ENCODE measurements at places on chromosomes 4 and X.

- no peak for DNase-seq
Observed at GRCh38 chrX:28347476-28347875, 239.8 kb upstream of the IL1RAPL1 start.

DNA sequence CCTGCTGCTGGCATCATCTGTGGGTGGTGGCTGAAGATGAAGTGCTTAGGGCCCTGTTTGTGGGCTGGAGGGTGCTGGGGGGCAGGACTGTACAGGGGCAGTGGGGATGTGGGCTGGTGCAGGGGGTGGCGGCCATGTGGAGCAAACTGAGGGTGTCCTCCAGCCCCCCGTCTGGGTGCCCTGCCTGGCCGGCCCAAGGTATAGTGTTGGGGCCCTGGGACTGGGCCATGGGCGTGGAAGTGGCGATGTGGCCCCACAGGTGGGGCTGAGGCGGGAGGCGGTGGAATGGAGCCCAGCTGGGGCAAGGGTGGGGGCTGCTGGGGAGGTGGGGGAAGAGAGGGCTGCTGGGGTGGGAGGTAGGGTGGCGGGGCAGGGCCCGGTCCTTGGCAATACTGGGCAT is 9.5 kb upstream of the KDM5C start:
- no peak for DNase-seq

DNA sequence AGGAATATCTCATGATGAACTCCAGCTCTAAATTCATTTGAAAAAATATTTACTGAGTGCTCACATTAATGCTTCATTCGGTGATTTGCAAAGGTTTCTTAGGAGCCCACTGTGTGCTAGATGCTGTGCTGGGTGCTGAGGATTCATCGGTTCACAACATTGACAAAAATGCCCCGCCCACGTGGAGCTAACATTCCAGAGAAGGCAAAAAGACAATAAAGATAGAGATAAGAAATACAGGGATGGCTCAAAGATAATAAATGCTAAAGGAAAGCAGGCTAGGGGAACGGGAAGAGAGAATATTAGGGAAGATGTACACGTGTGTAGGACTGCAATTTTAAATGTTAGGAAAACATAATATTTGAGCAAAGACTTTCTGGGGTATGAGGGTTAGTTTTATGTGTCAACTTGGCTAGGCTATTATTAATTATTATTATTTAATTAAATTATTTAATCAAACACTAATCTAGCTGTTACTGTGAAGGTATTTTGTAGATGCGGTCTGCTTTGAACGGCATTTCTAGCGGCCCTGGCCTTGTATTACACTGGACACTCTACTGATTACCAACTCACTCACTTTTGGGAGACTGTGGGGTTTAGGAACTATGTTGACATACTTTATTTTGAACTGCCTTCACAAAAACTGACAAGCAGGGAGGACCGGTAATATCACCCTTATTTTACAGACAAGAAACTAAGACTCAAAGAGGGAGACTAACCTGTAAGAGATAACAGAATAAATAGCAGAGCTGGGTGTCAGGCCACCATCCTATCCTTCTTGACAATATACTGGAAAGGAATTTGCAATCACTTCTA is 61.9 kb upstream of the IRF2 start:
- DNase-seq: no peak

GRCh38 chr4:102823897-102824296 is 3.5 kb downstream of the UBE2D3 start:
- DNase-seq: no peak

DNA sequence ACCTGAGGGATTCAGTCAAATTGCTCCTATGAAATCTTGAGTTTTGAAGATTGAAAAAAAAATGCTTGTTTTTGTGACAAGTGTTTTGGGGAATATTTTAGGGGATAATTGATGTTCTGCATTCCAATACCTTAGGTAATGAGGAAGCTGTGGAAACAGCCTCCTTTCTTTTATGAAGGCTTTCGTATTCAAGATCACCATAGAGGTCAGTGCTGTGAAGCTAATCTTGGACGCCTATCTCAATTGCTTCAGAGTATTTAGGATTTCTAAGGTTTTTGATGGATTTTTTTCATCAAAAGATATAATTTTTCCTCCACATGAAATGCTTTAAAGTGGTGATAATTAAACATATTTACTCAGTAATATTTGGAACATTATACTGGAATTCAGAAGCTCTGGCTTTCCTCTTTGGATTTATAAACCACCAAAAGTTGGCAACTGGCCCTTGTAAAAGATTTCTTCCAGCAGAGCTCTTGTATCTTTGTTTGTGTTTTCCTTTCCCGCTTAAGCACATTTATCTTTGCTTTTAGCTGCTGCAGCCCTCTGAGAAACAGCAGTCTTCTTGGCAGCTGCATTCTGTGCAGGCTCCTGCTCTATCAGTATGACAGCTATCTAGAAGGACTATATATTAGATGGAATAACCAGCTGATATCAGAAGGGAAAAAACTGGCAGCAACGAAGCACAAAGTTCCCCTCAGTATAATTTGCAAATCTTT is 63.7 kb downstream of the HMGB2 start:
- no peak for DNase-seq
